Body of pancreas (tissue), 4 donors: ENCODE measurements at places on chromosomes 3 and 15. TPM values are rescaled to one million over a fixed set of nuclear protein-coding genes. Genes with fewer than 3 reads are reported as not detected.

DNA sequence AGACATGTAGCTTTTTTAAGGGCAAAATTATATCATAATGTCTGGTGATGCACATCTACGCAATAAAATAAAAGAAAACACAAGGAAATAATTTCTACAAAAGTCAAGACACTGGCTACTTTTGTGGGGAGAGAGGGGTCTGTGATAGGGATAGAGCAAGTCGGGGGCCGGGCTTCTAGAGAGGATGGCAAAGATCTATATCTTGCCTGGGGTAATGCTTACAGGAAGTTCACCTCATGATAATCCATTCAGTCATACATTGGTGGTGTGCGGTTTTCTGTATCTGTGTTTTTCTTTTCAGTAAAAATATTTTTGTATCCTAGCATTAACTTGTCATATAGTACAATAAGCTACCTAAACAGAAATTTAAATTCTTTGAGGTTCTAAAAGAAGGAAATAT lies 178.8 kb downstream of the ARRDC4 start:
- no peak for DNase-seq

- DNase-seq = no peak
Measured at GRCh38 chr3:120263792-120264191, 21.2 kb downstream of the GPR156 start.

- peak; percentile 78 for DNase-seq
Measured at GRCh38 chr3:45608885-45609284, 14.3 kb downstream of the LIMD1 start.

KLHL40 gene
- not detected for total RNA-seq

GRCh38 chr3:194163697-194164096 lies 27.7 kb downstream of the HES1 start:
- DNase-seq = no peak

DNA sequence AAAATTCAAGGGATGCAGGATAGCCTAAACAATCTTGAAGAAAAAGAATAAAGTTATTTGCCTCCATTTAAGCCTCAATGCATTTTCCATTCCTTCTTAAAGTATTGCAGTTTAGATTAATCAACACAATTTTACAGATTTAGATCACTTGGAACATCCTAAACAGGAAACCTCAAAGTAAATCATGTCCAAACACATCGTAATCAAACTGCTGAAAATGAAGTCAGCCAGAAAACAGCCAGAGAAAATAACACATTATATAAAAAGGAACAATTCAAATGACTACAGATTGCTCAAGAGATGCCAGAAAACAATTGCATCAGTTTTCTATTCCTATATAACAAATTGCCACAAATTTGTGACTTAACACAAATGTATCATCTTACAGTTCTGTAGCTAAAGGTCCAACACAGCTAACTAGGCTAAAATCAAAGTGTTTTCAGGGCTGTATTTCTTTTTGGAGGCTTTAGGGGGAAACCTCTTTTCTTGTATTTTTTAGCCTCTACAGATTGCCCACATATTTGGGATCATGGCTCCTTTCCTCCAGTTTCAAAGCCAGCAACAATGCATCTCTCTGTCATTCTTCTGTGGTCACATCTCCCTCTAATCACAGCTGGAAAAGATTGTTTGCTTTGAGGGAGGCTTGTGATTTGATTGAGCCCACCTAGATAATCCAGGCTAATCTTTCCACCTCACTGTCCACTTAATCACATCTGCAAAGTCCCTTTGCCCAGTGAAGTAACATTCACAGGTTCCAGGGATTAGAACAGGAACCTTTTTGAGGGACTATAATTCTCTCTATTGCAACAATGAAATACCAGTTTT lies 543.3 kb upstream of the UBE2E2 start:
- DNase-seq = no peak
